ENCODE measurements at places on chromosomes 1 and 21.

DNA sequence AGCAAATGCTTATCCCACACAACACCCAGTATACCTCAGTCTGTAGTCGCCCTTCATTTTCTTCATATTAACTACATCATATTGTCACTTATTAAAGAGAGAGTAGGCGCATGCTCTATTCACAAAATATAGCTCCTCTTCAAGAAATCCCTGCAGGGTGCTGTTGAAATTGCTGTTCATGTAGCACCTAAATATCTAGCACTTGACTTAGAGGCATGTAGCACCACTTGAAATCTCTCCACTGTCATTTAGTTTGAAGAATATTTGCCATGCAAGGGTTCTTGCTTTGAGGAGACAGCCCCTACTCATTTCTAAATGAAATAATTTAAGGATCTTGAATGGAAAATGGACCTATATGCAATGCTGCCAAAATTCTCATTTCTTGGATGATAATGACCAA is 20.9 kb upstream of the LRRC8B start:
- no peak for DNase-seq

DNA sequence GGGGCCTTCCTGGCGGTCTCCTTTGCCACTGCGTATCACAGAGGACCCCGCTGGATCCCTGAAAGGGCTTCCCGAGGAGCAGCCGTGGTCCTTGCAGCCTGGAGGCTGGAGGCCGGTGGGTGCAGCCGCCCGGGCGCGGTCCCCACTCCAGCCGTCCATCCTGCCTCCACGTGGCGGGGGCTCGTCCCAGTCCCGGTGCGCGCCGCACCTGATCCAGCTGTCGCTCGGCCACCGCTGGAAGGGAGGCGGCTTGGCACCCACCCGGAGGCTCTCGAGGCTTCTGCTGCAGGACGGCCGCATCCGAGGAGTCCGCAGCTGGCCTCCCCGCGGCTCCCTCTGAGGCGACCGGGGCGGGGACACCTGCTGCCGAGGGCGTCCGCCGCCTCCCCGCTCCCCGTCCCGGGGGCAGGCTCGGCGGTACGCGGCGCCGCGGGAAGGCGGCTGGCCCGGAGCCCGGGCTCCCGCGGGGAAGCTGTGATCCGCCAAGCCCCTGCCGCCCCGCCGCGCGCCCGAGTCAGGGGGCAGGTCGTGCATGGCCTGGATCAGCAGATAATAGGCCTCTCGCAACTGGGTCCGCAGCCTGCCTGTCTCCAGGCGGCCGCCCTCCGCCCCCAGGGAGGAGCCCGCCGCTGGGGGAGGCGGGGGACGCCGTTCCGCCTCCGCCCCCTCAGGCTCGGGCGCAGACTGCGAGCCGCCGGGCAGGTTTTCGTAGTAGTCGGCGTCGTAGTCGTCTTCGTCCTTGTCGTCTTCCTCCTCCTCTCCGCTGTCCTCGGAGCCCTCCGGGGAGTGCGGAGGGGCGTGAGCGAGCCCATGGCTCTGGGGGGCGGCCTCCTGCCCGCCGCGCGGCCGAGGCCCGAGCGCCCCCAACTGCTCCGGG is at the start of gene SYDE2:
TSS of gene SYDE2 (minus strand) at position 554 of the 877 bp plus-strand sequence. CDS start at position 534, 20 bp downstream.
- DNase-seq: peak; percentile 85

DNA sequence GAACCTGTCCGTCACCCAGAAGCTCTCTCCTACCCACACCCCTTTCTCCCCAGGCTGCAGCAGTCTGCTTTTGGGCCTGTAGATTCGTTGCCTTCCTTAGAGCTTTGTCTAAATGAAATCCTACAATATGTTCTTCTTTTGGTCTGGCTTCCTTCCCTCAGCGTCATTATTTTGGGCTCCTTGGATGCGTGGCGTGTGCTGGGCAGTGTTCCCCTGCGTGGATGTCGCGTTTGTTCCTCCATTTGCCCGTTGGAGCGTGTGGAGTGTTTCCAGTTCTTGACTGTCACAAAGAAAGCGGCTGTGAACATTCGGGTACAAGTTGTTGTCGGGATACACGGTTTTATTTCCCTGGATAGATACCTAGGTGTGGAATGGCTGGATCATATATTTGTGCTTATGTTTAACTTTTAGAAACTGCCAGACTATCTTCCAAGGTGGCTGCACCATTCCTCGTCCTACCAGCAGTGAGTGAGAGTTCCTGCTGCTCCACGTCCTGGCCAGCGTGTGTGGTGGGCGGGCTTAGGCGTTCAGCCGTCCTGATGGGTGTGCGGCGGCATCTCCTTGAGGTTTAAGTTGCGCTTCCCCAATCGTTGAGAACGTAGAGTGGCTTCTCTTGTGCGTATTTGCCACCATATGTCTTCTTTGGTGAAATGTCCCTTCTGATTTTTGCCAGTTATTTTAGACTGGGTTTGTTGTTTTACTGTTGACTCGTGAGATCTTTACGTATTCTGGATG is 31.7 kb downstream of the SKI start:
- peak; percentile 57 for DNase-seq

- DNase-seq: no peak
These were observed 26.8 kb upstream of the EPHA8 start for GRCh38 chr1:22536506-22536905.

- DNase-seq: no peak
These were observed 34.4 kb upstream of the ZNF648 start for GRCh38 chr1:182095946-182096345.

DNA sequence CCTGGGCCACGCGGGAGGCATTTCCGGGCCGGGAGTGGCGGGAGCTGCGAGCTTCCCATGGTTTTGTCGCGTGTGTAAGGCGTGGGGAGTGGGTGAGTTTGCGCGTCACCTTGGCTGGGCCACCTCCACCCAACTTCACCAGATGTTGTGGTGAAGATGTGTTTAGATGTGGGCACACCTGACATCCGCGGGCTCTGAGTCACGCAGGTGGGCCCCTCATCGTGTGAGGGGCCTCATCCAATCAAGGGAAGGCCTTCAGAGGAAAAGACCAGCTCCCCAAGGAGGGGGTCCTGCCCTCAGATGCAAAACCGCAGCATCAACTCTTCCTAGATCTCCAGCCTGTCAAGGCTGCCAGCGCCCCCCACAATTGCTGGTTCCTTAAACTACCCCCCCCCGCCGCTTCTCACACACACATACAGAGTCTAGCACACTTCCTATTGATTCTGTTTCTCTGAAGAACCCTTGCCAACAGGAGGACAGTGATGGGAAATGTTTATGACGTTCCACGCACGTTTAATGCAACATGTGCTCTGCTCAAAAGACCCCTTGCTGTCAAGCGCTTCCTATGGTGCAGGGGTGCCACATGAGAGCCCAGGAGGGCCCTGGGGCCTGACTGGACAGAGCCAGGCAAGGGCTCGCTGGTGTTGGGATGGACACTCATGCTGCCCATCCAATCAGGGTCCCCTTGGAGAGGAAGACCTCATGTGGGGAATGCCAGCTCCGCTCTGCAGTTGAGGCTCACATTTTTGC is 11.9 kb downstream of the ACTRT2 start:
- DNase-seq: no peak
